ENCODE measurements at places on chromosomes 1 and 21. TPM values are rescaled to one million over a fixed set of nuclear protein-coding genes. Genes with fewer than 3 reads are reported as not detected.

DNA sequence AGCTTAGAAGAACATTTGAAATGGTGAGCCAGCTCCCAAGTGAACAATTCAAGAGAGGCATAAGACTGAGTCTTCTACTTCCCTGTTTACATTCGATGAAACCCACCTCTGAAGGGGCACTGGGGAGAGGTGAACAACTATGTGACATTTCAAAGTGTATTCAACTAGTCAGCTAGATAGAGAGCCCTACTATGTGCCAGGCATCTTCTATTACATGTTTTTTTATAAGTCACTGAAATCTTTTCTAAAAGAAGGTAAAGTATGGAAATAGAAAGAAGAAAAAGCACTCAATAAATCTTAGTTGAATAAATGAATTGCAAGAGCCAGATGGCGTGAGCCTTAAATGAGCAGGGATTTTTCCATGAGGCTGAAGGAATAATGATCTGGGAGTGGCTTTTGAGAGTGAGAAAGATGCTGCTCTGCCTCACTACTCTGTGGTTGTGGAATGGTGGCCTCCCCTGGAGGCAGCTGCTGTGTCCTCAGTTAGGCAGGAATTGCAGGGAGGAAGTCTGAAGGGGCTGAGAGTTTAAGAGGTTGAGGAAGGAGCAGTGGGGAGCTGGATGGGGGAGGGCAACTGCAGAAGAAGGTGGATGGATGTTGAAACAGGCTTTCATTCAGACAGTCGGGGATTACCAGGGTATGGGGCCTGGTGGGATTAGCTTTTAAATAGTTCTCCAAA, 10.4 kb upstream of the PTPRF start:
- no peaks in the 10 kb centered on the region for H3K27me3 ChIP-seq
- H3K4me3 ChIP-seq, result no peak overlapping the region
- peaks cover 22% of the 10 kb centered on the region for H3K4me1 ChIP-seq
- no peak for DNase-seq
- H3K27ac ChIP-seq, result no peak overlapping the region
- H3K36me3 ChIP-seq, result no peaks in the 10 kb centered on the region

DNA sequence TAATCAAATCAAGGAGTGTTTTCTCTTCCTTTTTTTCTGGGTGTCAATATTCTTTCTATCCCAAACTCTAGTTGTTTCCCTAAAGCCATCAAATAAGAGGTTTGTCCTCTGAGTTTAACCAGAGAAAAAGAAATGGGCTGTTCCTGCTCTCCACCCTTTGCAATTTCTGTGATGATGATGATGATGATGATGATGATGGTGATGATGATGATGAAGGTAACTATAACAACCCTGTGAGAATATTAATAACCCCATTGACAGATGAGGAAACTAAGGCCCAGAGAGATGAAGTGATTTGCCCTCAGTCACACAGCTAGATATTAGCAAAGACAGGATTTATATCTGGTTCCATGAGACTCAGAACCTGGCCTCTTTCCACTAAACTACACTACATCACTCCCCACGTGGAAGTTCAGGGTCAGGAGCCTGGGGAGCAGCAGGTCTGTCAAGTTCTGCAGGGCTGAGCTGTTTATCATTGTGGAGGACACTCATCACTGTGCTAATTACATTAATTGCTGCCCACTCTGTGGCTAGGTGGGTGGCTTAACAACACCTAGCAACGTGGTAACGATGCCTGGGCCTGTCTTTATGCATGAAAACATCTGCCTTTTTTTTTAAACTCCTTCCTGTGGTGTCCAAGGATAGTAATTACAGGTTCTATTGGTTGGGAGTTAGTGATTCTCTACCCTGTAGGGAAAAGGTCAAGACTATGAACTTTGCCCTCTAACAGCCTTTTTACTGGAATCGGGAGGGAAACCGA, 19.0 kb upstream of the JUN start:
- no peaks in the 10 kb centered on the region for H3K4me1 ChIP-seq
- H3K4me3 ChIP-seq, result no peak overlapping the region
- H3K27ac ChIP-seq, result no peak overlapping the region
- no peaks in the 10 kb centered on the region for H3K36me3 ChIP-seq

Gene ANXA9
- 0.37 TPM for total RNA-seq

Gene TNFRSF4
- not detected for total RNA-seq

- H3K27me3 ChIP-seq, result no peaks in the 10 kb centered on the region
- H3K4me3 ChIP-seq, result no peak overlapping the region
- H3K27ac ChIP-seq, result peak overlapping the region; percentile 0
- H3K36me3 ChIP-seq, result peaks cover 88% of the 10 kb centered on the region
- H3K4me1 ChIP-seq, result no peaks in the 10 kb centered on the region
Observed at GRCh38 chr1:229480495-229480894, 27.6 kb downstream of the NUP133 start.

Gene NPPA
- total RNA-seq, result not detected

Gene FAM131C
- total RNA-seq, result 0.20 TPM

DNA sequence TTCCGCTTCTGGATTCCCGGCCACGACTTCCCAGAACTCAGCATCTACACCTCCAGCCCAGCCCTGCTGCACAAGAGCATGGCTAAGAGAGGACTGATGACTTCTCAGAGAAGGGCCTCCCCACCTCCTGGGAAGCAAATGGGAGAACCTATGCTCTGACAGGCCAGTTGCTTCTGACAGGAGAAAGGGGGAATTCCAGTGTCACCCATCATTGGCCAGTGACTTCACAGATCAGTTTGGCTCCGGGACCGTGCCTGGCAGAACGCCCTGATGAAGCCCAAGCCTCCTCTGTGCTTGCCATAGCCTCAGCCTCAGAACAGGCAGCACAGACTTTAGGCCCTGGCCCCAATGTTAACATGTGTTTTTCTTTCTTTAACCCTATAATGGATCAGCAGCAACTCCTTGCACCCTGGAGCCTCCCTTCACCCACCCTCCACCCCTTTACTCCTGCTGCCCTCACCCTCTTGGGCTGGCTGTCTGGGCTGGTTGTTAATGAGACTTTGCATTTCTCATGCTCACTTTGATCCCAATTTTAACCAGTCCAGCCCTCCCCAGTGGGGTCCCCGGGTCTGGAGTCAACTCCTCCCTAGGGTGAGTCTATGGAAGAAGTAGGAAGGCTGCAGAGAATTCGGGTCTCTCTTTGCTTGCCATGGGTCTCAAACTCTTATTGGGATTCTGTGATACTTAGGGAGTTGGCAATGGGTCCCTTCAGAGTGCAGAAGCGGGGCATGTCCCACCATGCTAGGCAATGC, 42.7 kb upstream of the SLC30A1 start:
- no peaks in the 10 kb centered on the region for H3K36me3 ChIP-seq
- DNase-seq, result no peak
- H3K27me3 ChIP-seq, result no peaks in the 10 kb centered on the region
- H3K4me1 ChIP-seq, result no peaks in the 10 kb centered on the region
- no peak overlapping the region for H3K27ac ChIP-seq
- no peak overlapping the region for H3K4me3 ChIP-seq

Gene CFHR1
- total RNA-seq, result not detected

- DNase-seq, result peak; percentile 95
- peaks cover 95% of the 10 kb centered on the region for H3K36me3 ChIP-seq
- peak overlapping the region; percentile 69 for H3K4me3 ChIP-seq
- peaks cover 60% of the 10 kb centered on the region for H3K4me1 ChIP-seq
- H3K27me3 ChIP-seq, result no peaks in the 10 kb centered on the region
Observed at GRCh38 chr1:16145030-16145661, 10.7 kb downstream of the EPHA2 start.

Gene CLEC20A
- total RNA-seq, result not detected

GRCh38 chr1:93504247-93505033, 56.5 kb downstream of the FNBP1L start:
- peaks cover 29% of the 10 kb centered on the region for H3K36me3 ChIP-seq
- no peaks in the 10 kb centered on the region for H3K27me3 ChIP-seq
- H3K27ac ChIP-seq, result no peak overlapping the region
- H3K4me3 ChIP-seq, result no peak overlapping the region
- no peak for DNase-seq
- peaks cover 15% of the 10 kb centered on the region for H3K4me1 ChIP-seq

- H3K27ac ChIP-seq, result no peak overlapping the region
- H3K27me3 ChIP-seq, result no peaks in the 10 kb centered on the region
- no peak for DNase-seq
- H3K4me1 ChIP-seq, result peaks cover 9% of the 10 kb centered on the region
- no peaks in the 10 kb centered on the region for H3K36me3 ChIP-seq
Observed at GRCh38 chr1:173042806-173043205, 7.9 kb downstream of the TNFSF18 start.

DNA sequence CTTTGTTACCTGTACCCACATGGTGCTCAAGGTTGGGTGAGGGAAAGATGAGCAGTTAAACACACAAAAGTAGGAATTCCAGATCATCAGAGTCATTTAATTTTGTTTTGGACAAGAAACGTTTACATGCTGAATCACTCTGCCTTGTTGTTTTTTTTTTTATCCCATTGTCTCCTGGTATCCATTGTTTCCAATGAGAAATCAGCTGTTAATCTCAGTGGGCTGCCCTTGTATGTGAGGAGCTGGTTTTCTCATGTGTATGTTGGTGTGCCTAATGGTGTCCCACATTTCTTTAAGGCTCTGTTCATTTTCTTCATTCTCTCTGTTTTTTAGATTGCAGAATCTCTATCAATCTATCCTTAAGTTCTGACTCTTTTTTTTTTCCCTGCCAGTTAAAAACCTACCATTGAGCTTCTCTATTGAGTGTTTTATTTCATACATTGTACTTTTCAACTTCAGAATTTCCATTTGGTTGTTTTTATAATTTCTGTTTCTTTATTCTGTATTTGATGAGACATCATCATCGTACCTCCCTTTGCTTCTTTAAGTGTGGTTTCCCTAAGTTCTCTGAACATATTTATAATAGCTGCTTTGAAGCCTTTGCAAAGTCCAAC, 8.8 kb upstream of the OBSCN start:
- no peak overlapping the region for H3K27ac ChIP-seq
- H3K4me3 ChIP-seq, result no peak overlapping the region
- no peaks in the 10 kb centered on the region for H3K4me1 ChIP-seq

Gene TMIGD3
- not detected for total RNA-seq

Gene PDE9A
- total RNA-seq, result not detected

Gene LRRC39
- total RNA-seq, result 0.65 TPM

DNA sequence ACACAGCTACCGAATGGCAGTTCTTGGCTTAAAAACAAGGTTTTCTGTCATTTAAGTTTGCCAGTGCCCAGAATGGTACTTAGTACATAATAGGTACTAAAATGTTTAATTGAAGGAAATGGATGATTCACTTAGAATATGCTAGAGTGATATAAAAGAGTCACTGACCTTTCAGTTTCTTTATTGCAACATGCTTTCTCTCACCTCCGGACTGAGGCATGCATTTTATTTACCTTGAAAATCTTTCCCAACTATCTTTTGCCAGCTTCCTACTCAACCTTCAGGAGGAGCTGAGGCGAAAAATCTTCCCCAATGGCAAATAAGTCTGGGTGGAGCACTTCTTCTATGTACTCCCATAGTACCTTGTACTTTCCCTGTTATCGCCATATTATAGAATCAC, 244.9 kb downstream of the ZNF648 start:
- H3K27ac ChIP-seq, result no peak overlapping the region
- no peak overlapping the region for H3K4me3 ChIP-seq
- peaks cover 15% of the 10 kb centered on the region for H3K4me1 ChIP-seq
- no peaks in the 10 kb centered on the region for H3K36me3 ChIP-seq
- H3K27me3 ChIP-seq, result peaks cover 19% of the 10 kb centered on the region

- no peak overlapping the region for H3K4me3 ChIP-seq
- H3K27ac ChIP-seq, result no peak overlapping the region
- peaks cover 6% of the 10 kb centered on the region for H3K4me1 ChIP-seq
- H3K27me3 ChIP-seq, result peaks cover 12% of the 10 kb centered on the region
- H3K36me3 ChIP-seq, result peaks cover 9% of the 10 kb centered on the region
Observed at GRCh38 chr1:29120947-29121485, 2.7 kb downstream of the TMEM200B start.

DNA sequence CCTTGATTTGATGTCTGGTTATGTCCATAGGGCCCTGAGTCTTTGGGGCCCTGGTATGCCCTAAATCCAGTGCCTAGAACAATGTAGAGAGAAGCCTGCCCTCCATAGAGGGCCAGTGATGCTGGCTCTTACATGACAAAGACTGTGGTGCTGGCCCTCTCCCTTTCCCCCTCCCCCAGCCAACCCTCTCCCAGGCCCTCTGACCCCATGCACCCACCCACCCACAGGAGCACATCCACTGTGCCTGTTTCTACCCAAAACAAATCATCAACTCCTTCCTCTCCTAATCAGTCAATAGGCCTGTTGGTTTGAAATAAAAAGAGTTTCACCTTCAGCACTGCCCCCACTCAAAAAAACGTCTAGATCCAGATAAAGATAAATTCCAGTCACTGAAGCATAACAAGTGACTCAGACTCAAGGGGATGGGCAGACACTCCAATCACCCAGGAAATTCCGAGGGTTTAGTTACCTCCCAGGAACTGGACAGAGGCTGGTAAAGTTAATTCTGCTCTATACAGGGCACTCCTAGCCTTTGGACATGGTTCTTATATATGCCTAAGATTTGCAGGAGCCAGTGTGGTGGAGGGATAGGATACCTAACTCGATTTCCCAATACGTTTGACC, 144.8 kb upstream of the VANGL1 start:
- no peaks in the 10 kb centered on the region for H3K27me3 ChIP-seq
- H3K4me1 ChIP-seq, result peaks cover 40% of the 10 kb centered on the region
- DNase-seq, result peak; percentile 71

GRCh38 chr1:8411803-8412182, 93.9 kb downstream of the SLC45A1 start:
- peaks cover 31% of the 10 kb centered on the region for H3K36me3 ChIP-seq
- peaks cover 25% of the 10 kb centered on the region for H3K4me1 ChIP-seq
- no peak overlapping the region for H3K4me3 ChIP-seq
- H3K27ac ChIP-seq, result peak overlapping the region; percentile 25
- no peak for DNase-seq

Measured in MCF 10A (cell line).